GM13976 (cell line): ENCODE measurements at places on chromosomes 4 and X.

GRCh38 chr4:55993994-55994663, 45.4 kb downstream of the CEP135 start:
- DNase-seq: peak; percentile 43

- no peak for DNase-seq
Measured at GRCh38 chr4:124890522-124890921, 178.0 kb upstream of the ANKRD50 start.

DNA sequence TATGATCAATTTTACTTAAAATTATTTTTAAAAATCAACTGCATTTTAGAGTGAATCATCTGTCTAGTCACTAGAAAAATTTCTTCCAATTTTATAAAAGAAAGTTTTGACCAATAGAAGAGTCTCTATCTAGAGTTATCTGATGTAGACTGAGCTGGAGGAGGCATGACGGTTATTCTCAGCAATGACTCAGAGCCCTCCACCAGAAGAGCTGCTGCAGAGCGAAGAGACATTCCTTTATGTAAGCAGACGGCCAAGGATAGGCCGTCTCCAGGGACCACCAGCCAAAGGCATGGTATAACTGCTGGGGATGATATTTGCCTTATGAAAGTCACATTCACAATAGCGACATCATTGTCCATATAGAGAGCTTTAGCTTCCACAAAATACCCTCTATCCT, 23.0 kb downstream of the LDB2 start:
- DNase-seq: no peak

GRCh38 chr4:70515367-70516250, 2.8 kb upstream of the AMTN start:
- DNase-seq: no peak

- DNase-seq: no peak
Measured at GRCh38 chrX:132594129-132594528, 105.3 kb upstream of the MBNL3 start.

DNA sequence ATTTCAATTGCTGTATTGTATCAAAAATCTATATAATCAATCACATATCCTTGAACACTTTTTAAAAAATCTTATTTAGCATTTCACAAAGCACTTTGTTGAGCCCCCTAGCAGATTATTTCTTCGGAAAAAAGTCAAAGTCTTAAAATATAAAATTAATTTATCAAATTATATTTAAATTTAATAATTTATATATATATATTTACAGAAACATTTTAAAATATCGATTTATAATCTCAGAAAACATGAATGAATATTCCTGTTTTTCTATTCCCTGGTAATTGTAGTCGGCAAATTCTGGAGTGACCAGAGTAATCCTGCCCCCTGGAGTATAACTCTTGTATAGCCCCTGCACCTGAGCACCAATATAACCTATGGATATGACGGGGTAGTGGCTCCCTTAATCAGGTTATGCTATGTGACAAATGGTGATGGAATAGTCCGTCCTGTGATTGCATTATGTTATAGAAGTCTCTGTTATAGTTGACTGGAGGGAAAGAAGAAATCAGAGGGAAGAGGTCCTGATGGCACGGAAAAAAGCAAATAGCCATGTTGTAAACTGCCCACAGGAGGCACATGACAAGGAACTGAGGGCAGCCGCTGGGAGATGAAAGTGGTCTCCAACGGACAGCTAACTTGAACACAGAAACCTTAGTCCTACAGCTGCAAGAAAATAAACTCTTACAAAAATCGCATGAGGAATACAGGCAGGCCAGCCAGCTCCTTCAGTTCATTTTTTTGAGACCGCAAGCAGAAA, 1092.3 kb downstream of the ARAP2 start:
- no peak for DNase-seq

- DNase-seq: no peak
Measured at GRCh38 chrX:149433451-149433850, 71.7 kb downstream of the IDS start.

DNA sequence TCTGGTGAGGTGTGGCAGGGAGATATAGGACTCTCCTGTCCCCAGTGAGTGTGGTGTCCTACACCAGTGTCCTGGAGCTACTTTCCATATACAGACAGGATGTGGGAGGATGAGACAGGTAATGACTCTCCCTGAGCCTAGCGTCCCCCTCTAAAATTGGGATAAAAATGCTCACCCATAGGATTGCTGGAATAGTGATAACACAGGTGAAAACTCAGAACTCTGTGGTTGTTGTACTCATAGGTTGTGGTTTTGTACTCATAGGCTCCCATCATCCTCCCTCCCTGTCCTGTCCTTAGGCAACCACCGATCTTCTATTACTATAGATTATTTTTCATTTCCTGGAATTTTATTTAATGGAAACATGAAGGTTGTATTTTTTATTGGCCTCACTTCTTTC, 60.7 kb upstream of the NXF3 start:
- DNase-seq: no peak

DNA sequence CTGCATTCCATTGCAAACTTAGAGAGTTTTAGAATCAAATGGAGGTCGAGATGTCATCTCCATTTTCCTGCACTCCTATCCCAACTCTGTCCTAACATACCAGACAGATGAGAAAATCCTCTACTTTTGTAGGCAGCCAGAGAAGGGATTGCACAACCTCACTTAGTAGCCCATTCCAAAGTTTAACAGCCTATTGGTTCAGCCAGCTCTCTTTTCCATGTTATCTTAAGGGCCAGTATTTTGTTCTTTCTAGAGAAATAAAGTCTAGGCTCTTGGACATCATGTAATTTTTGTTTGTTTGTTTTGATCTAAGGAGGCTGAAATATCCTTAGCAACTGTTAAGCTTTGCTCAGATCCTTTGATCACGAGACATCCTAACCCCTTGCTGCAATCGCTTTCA, 173.0 kb downstream of the COX18 start:
- no peak for DNase-seq

DNA sequence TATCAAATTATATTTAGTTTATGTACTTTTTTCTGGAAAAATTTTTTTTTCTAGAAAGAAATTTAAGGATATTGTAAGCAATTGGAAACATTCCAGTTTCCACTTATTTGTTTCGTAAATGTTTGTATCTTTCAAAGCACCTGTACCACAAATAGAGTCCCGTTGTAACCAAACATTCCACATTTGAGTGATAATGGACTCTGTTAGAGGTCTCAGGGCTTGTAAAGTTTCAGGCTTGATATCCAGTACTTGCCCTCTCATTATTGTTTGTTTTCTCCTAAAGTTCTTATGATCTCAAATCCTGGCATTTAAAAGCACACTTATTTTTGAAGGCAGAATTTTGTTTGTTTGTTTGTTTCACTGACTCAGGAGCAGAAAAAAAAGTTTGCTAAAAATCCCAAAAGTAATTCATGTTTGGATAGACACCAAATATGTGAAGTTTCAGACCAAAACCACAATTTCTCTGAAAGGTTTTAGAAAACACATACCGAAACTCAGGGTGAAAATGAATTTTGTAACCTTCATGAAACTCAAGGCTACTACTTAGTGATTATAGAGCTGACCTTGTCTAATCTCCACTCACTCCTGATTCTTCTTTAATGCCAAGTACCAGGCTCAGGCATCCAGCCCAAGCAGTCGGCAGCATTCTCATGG, 5.7 kb upstream of the TMEM192 start:
- no peak for DNase-seq
